ENCODE measurements at places on chromosomes 13 and 19. TPM values are rescaled to one million over a fixed set of nuclear protein-coding genes. Genes with fewer than 3 reads are reported as not detected.

ETV2 gene
- polyA plus RNA-seq, result 0.91 TPM

- H3K4me1 ChIP-seq, result no peaks in the 10 kb centered on the region
- H3K36me3 ChIP-seq, result no peaks in the 10 kb centered on the region
- peak; percentile 78 for DNase-seq
- H3K27ac ChIP-seq, result no peak overlapping the region
- H3K4me3 ChIP-seq, result peak overlapping the region; percentile 67
Measured at GRCh38 chr19:55353803-55354697, 469 bp downstream of the COX6B2 start.

COL5A3 gene
- 4.1 TPM for polyA plus RNA-seq

BCL2L12 gene
- polyA plus RNA-seq, result 16.7 TPM

DNA sequence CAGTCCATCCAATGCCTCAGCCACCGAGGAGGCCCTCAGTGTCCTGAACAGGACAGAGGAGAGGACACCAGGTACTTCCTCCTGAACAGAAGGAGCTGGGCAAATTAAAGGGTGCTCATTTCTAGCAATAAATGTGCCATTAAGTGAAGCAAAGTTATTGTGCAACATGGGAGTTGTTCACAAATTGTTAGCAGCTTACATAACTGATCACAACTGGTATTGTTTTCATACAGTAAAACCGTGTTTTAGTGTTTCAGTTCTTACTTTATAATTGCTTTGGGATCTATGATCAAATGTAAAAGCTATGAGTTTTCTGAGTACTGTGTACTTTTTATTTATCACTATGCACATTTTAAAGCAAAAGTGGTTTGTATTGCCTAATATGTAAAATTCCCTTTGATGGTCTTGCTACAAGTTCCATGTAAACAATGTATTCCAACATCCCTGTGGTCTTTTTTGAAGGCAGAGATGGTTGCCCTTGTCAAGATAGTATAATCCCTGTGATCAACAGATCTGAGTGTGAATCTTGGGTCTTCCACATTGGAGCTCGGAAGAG is 263.1 kb downstream of the FGF14 start:
- peaks cover 3% of the 10 kb centered on the region for H3K27me3 ChIP-seq
- no peaks in the 10 kb centered on the region for H3K4me1 ChIP-seq
- no peak overlapping the region for H3K27ac ChIP-seq
- no peaks in the 10 kb centered on the region for H3K36me3 ChIP-seq

GRCh38 chr13:40283666-40284065 is 382.8 kb downstream of the FOXO1 start:
- H3K27me3 ChIP-seq, result 0 out of 2 replicates have a peak, but pooled peaks cover 6% of the 10 kb centered on the region
- no peak overlapping the region for H3K4me3 ChIP-seq
- H3K36me3 ChIP-seq, result no peaks in the 10 kb centered on the region
- no peaks in the 10 kb centered on the region for H3K4me1 ChIP-seq
- no peak for DNase-seq

ERFL gene
- not detected for polyA plus RNA-seq

- DNase-seq, result no peak
- no peaks in the 10 kb centered on the region for H3K4me1 ChIP-seq
- no peak overlapping the region for H3K27ac ChIP-seq
- no peaks in the 10 kb centered on the region for H3K27me3 ChIP-seq
- H3K4me3 ChIP-seq, result no peak overlapping the region
Measured at GRCh38 chr19:8221161-8221560, 12.0 kb downstream of the CERS4 start.

CTXN1 gene
- 3.3 TPM for polyA plus RNA-seq

ZNF829 gene
- 2.2 TPM for polyA plus RNA-seq

ICAM3 gene
- polyA plus RNA-seq, result 23.4 TPM

DNA sequence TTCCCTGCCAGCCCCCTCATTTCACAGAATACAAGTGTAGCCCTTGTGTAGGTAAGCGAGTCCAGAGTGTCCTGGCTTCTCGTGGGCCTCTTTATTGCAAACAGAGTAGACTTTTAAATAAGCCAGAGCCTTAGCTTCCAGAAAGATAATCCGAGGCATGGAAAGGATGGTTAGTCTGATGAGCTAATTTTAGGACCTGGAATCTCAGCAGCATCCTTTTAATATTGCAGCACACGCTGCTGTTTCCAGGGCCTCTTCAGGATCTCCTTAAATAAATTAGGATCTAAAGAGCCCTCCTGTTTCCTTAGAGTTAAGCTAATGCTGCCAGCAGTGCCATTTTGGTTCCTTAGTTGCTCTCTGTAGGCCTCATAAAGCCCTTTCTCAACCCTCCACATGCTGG is 99.2 kb downstream of the RFC3 start:
- no peak for DNase-seq
- H3K27ac ChIP-seq, result no peak overlapping the region
- no peaks in the 10 kb centered on the region for H3K36me3 ChIP-seq
- H3K4me3 ChIP-seq, result no peak overlapping the region
- H3K27me3 ChIP-seq, result no peaks in the 10 kb centered on the region

- no peak overlapping the region for H3K27ac ChIP-seq
- no peak for DNase-seq
- no peaks in the 10 kb centered on the region for H3K27me3 ChIP-seq
- H3K36me3 ChIP-seq, result no peaks in the 10 kb centered on the region
Measured at GRCh38 chr19:45136507-45137178, 24.1 kb downstream of the NKPD1 start.

DNA sequence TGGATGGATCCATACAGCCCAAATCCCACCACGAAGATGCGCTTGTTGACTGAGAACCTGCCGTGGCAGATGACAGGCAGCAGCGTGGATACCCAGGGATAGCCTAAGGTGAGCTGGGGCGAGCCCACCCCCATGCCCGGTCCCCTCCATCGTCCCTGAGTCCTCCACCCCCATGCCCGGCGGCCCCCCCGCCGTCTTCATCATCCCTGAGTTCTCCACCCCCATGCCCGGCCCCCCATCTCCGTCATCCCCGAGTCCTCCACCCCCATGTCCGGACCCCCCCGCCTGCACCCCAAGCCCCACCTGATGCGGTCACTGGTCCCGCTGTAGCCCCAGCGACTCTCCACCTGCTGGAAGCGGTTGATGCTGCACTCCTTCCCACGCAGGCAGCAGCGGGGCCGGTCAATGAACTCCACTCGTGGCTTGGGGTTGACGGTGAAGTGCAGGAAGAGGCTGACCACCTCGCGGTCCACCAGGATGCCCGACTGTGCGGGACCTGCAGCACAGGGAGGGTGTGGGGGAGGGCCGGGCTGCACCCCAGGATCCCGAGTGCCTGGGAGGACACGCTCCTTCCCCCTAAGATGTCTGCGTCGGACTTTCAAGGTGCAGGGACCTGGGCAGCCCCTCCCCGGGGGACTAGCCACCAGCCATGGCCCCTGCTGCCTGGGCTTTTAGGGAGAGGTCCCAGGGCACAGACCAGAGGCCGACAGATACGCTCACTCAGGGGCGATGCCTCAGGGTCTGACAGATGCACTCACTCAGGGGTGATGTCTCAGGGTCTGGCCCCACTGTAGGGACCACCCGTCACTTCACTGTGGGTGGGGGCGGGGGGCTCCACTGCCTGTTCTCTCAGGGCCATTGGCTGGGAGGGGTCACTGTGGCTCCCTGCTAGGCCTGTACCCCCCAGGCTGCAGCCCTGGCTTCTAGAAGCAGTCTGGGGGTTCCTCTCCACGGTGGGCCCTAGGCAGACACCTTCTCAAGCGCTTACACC is 28.0 kb downstream of the BTBD2 start:
- H3K27me3 ChIP-seq, result no peaks in the 10 kb centered on the region
- H3K4me3 ChIP-seq, result no peak overlapping the region
- DNase-seq, result no peak
- no peaks in the 10 kb centered on the region for H3K4me1 ChIP-seq
- no peaks in the 10 kb centered on the region for H3K36me3 ChIP-seq

DNA sequence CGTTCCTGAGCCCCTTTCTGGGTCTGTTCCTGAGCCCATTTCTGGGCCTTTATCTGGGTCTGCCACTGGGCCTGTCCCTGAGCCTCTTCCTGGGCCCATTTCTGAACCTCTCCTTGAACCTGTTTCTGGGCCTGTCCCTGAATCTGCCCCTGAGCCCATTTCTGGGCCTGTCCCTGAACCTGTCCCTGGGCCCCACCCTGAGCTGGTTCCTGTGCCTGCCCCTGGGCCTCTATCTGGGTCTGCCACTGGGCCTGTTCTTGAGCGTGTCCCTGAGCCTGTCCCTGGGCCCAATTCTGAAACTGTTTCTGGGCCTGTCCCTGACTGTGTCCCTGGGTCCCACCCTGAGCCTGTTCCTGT is 40.4 kb upstream of the GRTP1 start:
- no peaks in the 10 kb centered on the region for H3K27me3 ChIP-seq
- peaks cover 9% of the 10 kb centered on the region for H3K4me1 ChIP-seq
- no peak for DNase-seq
- no peaks in the 10 kb centered on the region for H3K36me3 ChIP-seq

DNA sequence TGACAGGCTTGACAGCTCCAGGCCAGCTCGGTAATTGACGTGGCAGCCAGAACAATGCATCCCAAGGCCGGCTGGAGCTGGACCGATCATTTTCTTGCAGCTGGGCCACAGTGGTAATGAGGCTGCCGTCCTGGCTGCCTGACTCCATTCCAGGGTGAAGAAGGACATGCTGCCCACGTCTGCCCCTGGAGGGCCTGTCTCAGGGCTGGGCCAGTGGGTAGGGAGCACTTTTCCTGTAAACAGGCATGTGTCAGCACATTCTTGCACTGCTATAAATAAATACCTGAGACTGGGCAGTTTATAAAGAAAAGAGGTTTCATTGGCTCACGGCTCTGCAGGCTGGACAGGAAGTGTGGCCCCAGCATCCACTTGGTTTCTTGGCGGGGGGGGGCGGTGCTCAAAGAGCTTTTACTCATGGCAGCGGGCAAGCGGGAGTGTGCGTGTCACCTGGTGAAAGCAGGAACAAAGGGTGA is 38.1 kb upstream of the KCTD15 start:
- DNase-seq, result no peak
- H3K36me3 ChIP-seq, result no peaks in the 10 kb centered on the region
- no peak overlapping the region for H3K4me3 ChIP-seq
- no peaks in the 10 kb centered on the region for H3K4me1 ChIP-seq
- H3K27ac ChIP-seq, result no peak overlapping the region

- H3K4me1 ChIP-seq, result no peaks in the 10 kb centered on the region
- H3K27ac ChIP-seq, result no peak overlapping the region
- H3K27me3 ChIP-seq, result no peaks in the 10 kb centered on the region
Measured at GRCh38 chr19:18167975-18168645, 5.5 kb upstream of the IFI30 start.

DNA sequence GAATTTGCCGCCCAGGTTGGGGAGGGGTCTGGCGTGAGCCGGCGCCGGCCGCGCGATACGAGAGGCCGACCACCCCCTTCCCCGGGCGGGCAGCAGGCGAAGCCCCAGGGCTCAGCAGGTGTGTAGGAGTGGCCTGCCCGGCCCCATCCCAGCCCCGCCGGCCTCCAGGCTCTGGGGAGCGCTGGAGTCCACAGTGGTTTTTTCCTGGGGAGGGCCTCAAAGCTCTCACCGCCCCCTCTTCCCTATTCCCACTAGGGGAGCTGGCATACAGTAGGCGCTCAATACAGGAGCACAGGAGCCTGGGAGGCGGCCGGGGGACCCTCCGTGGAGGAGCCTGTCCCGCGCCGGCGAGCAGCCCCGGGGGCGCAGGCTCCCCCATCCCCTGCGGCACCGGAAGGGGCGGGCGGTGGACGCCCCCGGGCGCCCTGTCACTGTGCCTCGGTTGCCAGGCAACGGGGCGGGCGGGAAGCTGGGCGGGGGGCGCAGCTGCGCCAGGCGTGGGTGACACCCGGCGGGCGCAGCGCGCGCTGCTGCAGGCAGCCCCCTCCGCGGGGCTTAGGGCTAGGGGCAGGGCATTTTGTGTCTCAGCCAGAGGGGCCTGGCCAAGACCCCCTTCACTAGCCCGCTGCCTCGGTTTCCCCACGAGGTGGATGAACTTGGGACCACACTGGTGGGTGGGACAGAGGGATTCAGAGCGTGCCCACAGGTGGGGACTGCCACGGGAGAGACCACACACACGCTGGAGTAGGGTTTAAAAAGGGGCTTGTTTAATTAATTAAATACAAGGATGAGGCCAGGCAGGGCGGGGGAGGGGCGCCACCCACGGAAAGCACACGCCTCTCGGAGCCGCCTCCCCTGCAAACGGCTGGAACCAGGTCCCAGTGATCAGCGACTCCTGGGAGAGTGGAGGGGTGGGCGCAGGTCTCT is 3.6 kb upstream of the REXO1 start:
- no peak overlapping the region for H3K4me3 ChIP-seq
- H3K27ac ChIP-seq, result no peak overlapping the region
- peaks cover 26% of the 10 kb centered on the region for H3K4me1 ChIP-seq
- DNase-seq, result no peak
- no peaks in the 10 kb centered on the region for H3K27me3 ChIP-seq

PLK5 gene
- not detected for polyA plus RNA-seq

DNA sequence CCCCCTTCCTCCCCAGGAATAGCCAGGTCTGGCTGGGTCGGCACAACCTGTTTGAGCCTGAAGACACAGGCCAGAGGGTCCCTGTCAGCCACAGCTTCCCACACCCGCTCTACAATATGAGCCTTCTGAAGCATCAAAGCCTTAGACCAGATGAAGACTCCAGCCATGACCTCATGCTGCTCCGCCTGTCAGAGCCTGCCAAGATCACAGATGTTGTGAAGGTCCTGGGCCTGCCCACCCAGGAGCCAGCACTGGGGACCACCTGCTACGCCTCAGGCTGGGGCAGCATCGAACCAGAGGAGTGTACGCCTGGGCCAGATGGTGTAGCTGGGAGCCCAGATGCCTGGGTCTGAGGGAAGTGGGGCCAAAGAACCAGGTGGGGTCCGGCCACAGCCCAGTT is 3.2 kb downstream of the KLK2 start:
- no peak overlapping the region for H3K27ac ChIP-seq
- no peak for DNase-seq
- peaks cover 7% of the 10 kb centered on the region for H3K27me3 ChIP-seq
- no peaks in the 10 kb centered on the region for H3K4me1 ChIP-seq
- no peak overlapping the region for H3K4me3 ChIP-seq
- no peaks in the 10 kb centered on the region for H3K36me3 ChIP-seq
